ENCODE measurements at places on chromosomes 13 and 19. TPM values are rescaled to one million over a fixed set of nuclear protein-coding genes. Genes with fewer than 3 reads are reported as not detected.

OR10H4 gene
- not detected for total RNA-seq

ZNF8 gene
- 4.7 TPM for total RNA-seq

KRTDAP gene
- total RNA-seq = not detected

GPATCH1 gene
- 13.6 TPM for total RNA-seq

GPR12 gene
- total RNA-seq = not detected

UBE2L5 gene
- total RNA-seq = not detected

CYP4F3 gene
- not detected for total RNA-seq

PRTN3 gene
- total RNA-seq = not detected

F7 gene
- total RNA-seq = not detected

IGFL3 gene
- total RNA-seq = not detected

LRRC25 gene
- total RNA-seq = 0.53 TPM

NEK5 gene
- total RNA-seq = not detected

DHX34 gene
- total RNA-seq = 13.1 TPM
